ENCODE measurements at places on chromosomes 2 and 18.

- no peak for DNase-seq
Measured at GRCh38 chr18:9827211-9827792, 58.5 kb upstream of the TXNDC2 start.

DNA sequence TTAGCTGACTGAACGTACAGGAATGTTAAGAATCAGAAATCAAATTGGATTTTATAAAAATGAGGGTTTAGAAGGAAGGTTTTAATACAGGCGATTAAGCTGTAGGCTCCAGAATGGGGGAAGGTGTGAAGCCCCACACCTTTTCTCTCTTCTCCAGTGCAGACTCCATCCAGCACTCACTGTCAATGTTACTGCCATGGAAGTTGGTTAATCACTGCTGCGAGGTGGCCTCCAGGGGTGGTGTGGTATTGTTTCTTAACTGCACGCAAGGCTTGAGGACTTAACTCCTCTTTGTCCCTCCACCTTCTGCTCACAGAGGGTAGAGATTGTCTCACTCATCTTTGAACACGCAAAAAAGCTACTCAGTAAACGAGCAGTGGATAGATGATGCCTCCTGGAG, 26.9 kb upstream of the YWHAQ start:
- no peak for DNase-seq

DNA sequence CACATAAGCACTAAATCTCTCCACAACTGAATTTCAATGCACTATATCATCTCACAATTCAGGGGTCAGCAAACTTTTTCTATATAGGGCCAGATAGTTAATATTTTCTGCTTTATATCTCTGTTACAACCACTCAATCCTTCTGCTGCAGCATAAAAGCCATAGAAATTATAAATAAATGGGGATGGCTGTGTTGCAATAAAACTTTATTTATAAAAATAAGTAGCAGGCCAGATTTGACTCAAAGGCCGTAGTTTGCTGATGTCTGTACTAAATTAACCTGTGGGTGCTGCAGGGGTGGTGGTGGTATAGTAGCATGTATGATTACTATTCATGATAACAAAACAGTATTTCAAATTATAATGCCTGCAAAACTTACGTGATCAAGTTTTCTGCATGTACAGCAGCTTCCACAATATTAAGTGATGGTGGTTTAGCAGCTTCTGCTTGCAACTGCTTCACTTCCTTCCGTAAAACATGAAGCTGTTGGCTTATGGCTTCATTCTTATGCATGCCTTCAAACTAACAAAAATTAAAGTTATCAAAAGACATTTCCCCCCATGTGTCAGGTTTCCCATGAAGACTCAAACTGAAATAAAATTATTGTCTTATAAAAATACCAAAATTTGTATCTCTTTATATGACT, 64.1 kb downstream of the SIGLEC15 start:
- DNase-seq, result no peak

DNA sequence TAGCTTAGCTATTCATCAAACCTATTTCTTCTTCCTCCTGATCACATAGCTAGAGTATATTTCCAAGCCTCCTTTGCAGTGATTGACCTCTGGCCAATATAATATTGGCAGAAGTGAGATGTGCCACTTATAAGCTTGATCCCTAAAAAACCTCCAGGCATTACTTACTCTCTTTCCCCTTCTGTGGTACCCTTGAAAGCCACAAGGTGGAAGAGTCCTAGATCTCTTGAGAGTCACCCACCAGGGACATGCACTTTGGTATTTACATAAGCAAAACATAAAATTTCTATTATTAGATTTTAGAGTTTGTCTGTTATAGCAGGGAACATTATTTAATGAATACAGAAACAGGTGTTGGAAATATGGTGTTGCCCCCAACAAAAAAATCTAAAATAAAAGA, 112.0 kb downstream of the EXOC6B start:
- no peak for DNase-seq

DNA sequence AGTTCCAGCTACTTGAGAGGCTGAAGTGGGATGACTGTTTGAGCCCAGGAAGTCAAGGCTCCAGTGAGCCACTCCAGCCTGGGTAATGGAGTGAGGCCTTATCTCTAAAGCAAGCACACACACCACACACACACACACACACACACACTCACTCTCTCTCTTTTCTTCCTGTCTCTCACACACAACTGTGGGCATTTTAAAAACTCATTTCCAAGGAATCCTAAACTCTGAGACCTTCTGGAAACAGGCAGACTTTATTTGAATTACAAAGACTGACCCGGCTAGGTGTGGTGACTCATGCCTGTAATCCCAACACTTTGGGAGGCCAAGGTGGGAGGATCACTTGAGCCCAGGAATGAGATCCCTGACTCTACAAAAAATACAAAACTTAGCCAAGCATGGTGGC, 21.3 kb downstream of the WDSUB1 start:
- no peak for DNase-seq

DNA sequence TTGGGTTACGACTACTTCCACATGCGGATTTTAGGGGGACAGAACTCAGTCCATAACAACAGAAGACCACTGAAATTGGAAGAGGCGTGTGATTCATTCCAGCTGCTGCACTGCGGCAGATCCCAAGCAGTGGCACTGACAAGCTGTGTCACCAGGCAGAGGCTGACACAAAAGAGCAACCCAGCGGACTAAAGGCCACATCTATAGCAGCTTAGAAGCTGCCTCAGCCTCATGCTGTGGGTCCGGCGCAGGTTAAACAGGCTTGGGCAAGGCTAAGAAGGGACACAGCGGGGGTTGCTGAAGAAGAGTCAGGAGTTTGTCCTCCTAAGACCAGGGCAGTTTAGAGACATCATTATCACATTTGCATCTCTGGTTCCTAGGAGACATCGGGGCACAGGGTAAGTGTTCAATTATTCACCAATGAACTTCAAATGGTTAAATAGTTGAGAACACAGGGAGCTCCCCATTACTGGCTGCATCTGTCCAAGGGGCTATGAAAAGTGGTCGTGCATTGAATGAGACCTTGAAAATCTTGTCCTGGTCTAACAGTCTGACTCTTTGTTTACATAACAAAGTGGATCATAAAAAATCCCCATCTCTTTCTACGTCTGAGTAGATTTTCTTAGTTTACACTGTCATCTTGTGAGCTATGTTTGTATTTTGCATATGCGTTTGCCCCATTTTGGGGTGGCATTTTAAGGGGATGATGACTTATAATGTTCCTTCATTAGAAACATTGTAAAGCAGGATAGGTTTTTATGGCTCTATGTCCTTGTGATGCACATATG, 162.3 kb upstream of the TRIB2 start:
- DNase-seq, result no peak

GRCh38 chr2:10084223-10084865, 4.1 kb upstream of the CYS1 start:
- no peak for DNase-seq

DNA sequence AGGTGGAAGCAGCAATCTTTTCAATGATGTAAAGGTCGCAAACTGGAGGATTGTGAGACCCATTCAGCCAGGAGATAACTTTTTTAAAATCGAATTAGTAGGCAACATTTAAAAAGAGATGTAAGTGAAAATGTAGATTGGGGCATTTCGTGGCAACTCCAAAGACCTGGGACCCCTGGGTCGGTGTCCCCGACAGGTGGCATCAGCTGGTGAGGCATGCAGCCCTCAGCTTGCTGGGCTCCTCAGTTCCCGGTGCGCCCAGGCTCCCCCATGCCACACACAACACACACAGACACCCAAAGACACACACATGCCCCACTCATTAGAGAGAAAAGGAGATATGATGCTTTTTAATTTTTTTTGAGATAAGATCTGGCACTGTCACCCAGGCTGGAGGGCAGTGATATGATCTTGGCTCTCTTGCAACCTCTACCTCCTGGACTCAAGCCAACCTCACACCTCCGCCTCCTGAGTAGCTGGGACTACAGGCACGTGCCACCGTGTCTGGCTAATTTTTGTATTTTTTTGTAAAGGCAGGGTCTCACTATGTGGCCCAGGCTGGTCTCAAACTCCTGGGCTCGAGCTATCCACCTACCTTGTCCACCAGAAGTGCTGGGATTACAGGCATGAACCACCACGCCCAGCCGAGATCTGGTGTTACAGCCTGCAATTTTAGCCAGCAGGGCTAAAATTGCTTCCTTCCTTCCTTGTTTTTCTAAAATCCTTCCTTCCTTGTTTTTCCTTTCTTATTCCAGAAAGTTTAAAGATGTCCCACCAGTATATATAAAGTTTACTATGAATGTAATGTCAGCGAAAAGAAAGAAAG, 122.6 kb upstream of the EPAS1 start:
- no peak for DNase-seq

- DNase-seq, result no peak
Measured at GRCh38 chr2:104332731-104333130, 521.2 kb upstream of the POU3F3 start.

DNA sequence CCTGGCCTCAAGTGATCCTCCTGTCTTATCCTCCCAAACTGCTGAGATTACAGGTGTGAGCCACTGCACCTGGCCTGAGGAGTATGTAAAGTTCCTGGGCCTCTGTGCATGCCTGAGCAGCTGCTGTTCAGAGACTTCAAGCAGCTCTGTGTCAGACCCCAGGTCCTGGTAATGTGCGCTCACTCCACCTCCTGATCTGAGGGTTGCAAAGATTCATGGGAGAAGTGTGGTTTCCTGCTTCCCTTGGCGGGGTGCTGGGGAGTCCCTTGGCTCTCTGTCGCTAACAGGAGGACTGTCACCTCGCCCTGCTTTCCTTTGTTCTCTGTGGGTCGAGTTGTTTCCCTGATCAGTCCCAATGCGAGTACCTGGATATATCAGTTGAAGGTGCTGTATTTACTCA, 8.6 kb upstream of the IL36A start:
- DNase-seq, result no peak

DNA sequence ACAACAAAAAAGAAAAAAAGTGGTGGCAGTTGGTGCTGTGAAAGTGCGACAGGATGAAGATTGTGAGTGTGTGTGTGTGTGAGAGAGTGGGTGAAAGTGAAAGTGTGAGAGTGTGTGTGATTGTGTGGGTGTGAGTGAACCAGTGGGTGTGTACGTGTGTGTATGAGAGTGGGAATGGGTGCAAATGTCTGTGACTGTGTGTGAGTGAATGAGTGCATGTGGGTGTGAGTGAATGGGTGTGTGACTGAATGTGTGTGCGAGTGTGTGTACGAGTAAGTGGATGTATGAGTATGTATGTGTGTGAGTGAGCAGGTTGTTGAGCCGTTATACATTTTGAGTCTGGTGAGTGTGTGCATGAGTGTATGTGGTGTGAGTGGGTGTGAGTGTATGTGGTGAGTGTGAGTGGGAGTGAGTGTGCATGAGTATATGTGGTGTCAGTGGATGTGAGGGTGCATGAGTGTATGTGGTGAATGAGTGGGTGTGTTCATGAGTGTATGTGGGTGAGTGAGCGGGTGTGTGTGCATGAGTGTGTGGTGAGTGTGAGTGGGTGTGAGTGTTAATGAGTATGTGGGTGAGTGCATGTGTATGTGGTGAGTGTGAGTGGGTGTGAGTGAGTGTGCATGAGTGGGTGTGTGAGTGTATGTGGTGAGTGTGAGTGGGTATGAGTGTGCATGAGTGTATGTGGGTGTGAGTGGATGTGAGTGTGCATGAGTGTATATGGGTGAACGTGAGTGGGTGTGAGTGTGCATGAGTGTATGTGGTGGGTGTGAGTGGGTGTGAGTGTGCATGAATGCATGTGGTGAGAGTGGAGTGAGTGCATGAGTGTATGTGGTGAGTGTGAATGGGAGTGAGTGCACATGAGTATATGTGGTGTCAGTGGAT, 69.3 kb upstream of the HPCAL1 start:
- DNase-seq, result no peak

- no peak for DNase-seq
Measured at GRCh38 chr2:44753552-44754285, 187.8 kb upstream of the SIX3 start.

GRCh38 chr2:168427451-168427850, 28.6 kb upstream of the CERS6 start:
- no peak for DNase-seq

GRCh38 chr2:10278029-10278762, 24.5 kb upstream of the HPCAL1 start:
- no peak for DNase-seq

DNA sequence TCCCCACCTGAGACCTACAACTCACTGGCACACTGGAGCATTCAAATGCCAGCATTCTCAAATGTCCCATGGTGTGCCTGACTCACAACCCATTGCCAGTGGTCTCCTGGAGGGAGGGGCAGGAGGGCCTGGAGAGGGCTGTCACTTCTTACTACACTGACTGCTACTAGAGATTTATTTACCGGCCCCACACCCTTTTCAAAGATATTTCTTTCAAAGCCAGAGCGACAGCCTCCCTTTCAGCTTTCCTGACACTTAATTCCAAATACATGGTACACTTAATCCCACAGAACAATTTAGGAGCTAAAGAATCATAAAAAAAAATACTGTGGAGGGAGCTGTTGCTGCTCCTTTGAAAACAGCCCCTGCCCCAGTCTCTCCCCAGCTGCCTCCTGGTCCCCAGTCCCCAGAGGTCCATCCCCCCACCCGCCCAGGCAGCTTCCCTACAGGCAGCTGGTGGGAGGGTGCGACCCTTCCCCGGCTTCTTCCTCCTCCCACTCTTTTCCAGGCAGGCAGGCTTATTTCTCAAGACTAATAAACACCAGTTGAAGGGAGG, 129.1 kb upstream of the SMAD2 start:
- DNase-seq, result no peak

DNA sequence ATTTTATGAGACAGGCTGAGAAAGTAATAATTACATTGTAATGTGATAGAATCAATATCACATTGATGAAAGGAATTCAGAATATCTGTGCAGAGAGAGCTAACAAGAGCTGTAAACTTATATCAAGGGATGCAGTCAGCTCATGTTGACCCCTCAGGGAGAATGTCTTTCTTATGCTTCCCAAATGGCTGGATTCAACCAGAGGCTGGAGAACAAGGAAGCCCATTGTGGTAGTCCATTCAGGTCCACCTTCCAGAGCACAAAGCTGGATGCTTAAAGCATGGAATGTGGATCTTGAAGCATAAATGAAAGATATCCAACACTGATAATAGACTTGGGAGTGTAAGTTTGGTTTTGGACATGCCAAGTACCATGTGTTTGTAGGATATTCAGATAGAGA, 220.0 kb downstream of the FIGN start:
- no peak for DNase-seq

DNA sequence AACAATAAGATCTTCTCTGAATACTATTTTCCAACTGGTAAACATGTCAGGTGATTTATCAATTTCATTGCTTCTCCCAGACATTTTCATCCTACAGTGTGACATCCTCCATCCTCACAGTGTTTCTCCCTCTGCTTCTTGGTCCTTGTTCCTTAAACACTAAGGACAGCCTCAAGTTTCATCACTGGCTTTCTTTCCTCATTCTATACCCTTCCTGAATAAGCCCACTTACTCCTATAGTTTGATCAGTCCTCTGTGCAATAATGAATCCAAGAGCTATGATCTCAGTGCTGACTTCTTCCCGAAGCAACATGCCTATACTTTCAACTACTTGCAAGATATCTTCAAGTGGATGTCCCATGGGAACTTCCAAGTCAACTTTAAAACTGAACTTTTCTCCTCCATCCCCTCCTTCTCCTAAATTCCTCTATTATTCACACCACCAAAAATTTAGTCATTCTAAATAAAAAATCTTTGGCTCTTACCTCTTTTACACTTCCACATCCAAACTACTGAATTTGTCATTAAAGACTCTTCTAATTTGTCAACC, 87.6 kb downstream of the FAM228A start:
- DNase-seq, result no peak

All from RWPE1 (cell line).